ENCODE measurements at places on chromosomes 1 and 21.

GRCh38 chr1:157575744-157576143 is 22.1 kb downstream of the FCRL4 start:
- no peak for DNase-seq

DNA sequence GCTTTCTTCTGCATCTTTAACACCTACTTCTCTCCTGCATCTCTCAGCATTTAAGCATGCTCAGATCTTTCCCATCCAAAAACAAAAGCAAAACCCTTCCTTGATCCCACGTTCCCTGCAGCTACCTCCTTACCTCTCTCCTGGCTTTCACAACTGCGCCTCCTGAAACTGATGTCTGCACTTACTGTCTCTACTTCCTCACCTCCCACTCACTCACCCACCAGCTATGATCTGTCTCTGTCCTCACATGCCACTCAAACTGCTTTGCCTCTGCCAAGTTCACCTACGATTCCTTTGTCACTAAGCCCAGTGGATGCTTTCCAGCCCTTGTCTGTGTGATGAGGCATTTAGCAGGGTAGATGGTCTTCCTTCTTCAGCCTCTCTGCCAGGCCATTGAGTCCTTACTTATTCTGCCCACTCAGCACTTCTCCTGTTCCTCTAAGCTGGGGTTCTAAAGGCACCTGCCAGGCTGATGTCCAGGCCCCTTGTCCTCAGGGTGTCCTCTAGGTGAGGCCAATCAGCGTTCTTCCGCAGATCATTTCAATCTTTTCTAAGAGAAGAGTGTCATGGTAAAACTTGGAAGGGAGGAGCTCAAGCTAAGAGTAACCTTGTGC is 10.0 kb upstream of the GJB3 start:
- DNase-seq = no peak

GRCh38 chr1:241171991-241172390 is 185.0 kb downstream of the RGS7 start:
- DNase-seq = no peak

DNA sequence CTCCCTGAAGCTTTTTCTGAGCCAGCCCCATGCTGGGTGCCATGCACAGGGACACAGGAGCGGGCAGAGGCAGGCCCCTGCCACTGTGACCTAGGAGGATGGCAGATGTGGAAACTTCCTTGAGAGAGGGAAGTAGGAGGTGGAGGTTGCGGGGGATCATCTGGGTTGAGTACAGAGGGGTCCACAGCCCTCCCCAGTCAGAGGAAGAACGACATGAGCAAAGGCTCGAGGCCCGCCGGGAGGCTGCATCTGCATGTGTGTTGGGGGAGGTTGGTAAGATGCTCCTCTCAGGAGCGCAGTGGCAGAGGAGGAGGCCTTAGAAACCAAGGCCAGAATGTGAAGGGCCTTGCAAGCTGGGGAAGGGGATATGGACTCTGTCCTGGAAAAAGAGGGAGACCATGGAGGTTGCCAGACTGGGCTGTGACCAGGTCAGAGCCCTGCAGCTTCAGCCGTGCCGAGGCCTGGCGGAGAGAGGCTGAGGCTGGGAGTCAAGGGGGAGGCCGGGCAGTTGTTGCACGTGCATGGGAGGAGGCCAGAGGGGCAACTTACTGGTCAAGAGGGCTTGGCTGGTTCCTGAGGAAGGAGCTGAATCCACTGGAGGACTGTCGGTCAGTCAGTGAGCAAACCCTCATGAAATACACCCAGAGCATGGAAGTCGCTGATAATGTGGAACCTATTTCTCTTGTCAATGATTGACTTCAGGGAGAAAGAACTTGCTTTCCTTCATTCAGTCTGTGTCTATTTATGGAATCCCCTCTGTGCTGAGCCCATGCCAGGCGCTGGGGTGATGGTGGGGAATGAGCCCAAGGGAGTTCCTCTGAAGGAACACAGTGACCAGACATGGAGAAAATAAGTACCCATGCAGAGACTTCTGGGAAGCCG is 31.7 kb downstream of the A3GALT2 start:
- no peak for DNase-seq

GRCh38 chr1:43477716-43478115 is 24.0 kb upstream of the HYI start:
- no peak for DNase-seq

DNA sequence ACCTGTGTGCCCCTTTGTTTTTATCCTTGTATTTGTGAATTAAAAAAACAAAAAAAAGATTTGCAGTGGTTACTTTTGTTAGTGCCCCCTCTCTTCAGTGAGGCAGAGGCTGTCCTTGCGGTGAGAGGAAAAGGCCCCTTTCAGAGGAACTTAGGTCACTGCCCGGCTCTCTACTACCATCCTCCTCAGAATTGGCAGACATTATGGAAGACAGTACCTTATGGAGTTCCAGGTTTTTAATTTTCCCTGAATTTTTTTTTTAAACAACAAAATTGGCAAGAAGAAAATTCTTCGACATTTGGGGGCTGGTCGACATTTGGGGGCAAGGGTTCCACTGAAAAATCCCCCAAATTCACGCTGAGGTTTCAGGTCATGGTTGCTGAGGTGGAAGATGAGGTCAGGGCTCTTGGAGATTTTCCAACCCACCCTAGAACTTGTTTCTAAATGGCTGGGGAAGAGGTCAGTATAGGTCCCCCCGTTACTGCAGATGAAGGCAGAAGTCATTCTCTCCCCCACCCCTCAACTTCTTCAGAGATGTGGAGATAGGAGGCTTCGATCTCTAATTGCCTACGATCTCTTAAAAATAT is 5.3 kb downstream of the RXFP4 start:
- no peak for DNase-seq

DNA sequence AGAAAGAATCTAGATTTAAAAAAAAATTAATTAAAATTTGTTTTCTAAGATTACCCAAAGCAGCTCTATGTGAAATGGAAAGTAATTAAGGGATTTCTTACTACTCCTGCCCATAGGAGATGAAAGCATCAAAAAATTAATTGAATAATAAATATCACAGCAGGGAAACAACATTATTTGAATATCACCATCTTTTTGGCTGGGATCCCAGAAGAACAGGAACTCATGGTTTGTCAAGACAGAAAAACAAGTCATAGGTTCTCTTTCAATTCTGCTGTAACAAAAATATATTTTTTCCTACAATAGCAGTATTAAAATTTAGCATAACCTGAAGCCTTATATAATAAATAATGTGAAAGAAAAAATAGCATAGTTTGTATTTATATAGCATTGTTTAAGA is 1713.4 kb downstream of the NCAM2 start:
- no peak for DNase-seq

DNA sequence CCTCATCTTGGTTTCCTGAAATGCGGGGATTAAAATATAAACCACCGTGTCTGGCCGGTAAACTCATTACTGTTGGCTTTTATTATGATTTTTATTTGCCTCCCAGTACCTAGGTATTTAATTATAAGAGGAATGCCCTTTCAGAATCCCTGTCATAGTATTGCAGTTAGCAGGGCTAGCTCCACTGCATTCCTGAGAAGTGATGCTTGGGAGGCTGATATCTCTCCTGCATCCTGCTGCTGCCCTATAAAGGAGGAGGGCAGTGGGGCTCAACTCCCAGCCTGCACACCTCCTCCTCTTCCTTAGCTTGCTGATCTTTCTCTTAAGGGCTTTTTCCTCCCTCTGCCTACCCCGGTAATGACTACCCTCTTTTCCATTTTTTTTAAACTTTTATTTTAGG is 19.9 kb upstream of the DISC1 start:
- DNase-seq = no peak

Data from activated CD4-positive, CD25-positive, alpha-beta regulatory T cell (primary cell).